ENCODE measurements at places on chromosomes 6 and 20.

DNA sequence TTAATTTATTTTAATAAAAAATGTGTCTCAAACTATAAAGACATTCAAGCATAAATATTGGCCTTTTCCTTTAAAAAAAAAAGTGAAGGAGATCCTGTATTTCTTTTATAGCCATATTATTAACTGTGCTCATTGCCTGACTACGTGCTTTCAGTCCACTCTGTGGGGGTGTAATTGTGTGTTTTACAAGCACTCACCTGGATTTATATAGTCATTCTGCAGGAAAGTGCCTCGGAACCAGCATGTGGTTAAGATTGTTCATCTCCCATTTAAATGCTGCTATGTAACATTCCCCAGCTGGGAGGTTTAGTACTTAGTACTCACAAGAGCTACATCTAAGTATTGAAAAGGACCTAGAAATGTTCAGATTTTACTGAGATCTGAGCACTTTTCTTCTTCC is 47.9 kb upstream of the SLC22A16 start:
- no peak for DNase-seq

- DNase-seq = no peak
Measured at GRCh38 chr6:24872779-24873178, 63.0 kb downstream of the RIPOR2 start.

GRCh38 chr6:88209301-88209700 is 43.2 kb upstream of the CNR1 start:
- DNase-seq = no peak

- DNase-seq = no peak
Measured at GRCh38 chr6:87391334-87391733, 16.4 kb upstream of the CFAP206 start.

DNA sequence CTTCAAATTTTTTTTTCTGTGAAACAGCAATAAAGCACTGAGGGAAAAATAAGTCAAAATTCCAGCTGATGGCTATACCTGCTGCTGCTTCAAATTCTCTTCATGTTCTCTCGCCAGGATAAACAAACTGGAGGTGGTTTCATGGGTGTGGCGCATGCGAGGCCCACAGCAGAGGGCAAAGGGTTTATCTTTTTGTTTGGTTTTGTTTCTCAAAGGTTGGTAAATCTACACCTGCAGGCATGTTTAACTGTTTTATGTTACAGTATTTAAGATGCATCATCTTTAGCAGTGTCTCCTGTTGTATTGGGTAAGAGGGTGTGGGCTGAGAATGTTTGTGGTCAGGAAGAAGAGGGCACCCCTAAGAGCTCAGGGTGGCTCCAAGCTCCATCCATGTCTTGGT is 342.2 kb downstream of the CDH26 start:
- no peak for DNase-seq

- no peak for DNase-seq
Measured at GRCh38 chr20:5710551-5710950, 39.6 kb upstream of the SHLD1 start.

GRCh38 chr6:134397676-134398075 is 79.8 kb upstream of the SGK1 start:
- no peak for DNase-seq

- DNase-seq = no peak
Measured at GRCh38 chr6:98514073-98514720, 320.2 kb upstream of the POU3F2 start.
